B cell (primary cell): ENCODE measurements at places on chromosomes 2 and 18. TPM values are rescaled to one million over a fixed set of nuclear protein-coding genes. Genes with fewer than 3 reads are reported as not detected.

CRYGD gene
- not detected in 2 replicates for total RNA-seq

RESP18 gene
- not detected in 2 replicates for total RNA-seq

- DNase-seq, result no peak
These were observed 17.3 kb upstream of the NEUROD1 start for GRCh38 chr2:181697571-181697970.

DNA sequence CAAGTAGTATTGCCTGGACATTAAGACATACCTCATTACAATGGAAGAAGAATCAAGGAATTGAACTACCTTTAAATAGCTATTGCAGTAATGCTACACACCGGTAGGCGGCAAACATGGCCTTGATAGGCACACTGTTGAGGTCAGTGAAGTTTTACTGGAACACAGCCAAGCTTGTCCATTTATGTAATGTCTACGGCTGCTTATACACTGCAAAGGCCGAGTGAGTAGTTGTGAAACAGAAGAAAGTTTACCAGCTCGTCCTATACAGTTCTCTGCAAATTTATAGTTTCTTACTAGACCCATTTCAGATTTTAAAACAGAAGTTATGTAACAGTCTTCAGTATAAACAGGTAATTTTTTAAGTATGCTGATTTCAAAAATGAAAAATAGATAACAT, 38.8 kb downstream of the PPP4R1 start:
- peak; percentile 56 for DNase-seq

POTEC gene
- not detected in 2 replicates for total RNA-seq

COLEC12 gene
- not detected in 2 replicates for total RNA-seq

GRCh38 chr2:11610624-11611242, 59.3 kb downstream of the NTSR2 start:
- DNase-seq, result no peak

DNA sequence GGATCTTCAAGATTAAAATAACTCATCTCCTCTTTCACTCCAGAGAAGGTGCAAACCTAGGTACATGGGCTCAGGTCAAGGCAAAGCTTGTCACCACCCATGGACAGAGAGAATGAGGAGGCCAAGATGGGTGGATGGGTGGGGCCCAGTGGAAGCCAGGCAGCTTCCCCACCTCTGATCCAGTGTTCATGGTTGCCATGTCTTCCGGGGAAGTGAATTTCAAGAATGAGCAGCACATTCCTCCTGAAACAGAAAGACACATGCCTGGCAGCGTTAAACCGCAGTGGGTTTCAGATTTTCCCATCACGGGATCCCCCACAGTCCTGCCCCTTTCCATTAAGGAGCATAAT, 301.7 kb downstream of the EIPR1 start:
- DNase-seq, result no peak

C2orf78 gene
- not detected in 2 replicates for total RNA-seq

DNA sequence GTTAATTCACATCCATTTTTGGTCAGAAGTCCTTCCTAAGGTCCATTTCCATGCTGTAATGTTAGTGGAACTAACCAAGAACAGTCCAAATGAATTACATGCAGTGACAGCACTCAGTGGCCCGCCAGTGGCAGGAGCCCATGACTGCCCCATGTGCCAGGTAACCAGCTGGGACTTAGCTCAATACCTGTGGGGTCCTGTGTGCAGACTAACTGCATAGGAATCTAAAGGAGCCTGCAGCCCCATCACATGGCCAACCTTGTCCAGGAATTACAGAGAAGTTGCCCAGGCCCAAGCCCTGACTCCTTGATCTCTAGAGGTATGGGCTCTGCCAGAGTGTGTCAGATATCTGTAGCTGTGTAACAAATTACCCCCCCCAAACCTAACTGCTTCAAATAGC, 35.4 kb upstream of the GPR17 start:
- DNase-seq, result no peak

- DNase-seq, result no peak
These were observed 52.6 kb downstream of the PPP4R1 start for GRCh38 chr18:9561759-9562158.

DNA sequence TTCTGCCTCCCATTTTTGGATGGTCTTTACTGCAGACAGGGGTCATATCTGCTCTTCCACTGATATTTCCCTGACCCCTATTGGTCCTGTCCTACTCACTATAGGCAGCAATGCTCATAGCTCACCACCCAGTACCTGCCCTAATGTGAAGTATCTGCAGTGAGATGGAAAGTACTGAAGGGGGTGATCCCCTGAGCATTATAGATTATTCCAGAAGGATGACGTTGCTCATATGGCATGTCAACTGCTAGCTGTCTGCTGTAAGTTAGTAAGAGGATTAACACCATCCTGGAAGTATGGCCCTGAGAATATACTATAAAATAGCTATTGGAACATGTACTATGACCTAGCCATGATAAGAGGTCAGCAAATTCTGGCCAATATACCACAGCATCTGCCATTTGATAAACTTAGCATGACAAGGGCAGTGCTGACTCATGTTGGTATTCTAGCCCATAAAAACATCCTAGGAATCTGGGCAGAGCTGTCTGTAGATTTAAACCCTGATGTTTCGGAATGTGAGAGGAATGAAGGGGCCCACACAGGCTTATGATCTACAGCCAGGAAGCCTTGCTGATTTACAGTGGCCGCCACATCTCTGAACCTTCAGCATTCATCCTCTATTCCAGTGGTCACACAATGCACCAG, 451.4 kb downstream of the TNS1 start:
- DNase-seq, result no peak

ASXL3 gene
- 0.02 TPM in 1 of 2 replicates, not detected in the other for total RNA-seq

- no peak for DNase-seq
These were observed 214.5 kb downstream of the DSEL start for GRCh38 chr18:67302043-67302442.
